ENCODE measurements at places on chromosomes 1 and 21.

- DNase-seq = no peak
Observed at GRCh38 chr1:71193153-71193552, 112.3 kb upstream of the ZRANB2 start.

- DNase-seq = no peak
Observed at GRCh38 chr21:33116676-33117075, 46.7 kb downstream of the OLIG1 start.

- no peak for DNase-seq
Observed at GRCh38 chr1:153417136-153417888, 992 bp downstream of the S100A7A start.

DNA sequence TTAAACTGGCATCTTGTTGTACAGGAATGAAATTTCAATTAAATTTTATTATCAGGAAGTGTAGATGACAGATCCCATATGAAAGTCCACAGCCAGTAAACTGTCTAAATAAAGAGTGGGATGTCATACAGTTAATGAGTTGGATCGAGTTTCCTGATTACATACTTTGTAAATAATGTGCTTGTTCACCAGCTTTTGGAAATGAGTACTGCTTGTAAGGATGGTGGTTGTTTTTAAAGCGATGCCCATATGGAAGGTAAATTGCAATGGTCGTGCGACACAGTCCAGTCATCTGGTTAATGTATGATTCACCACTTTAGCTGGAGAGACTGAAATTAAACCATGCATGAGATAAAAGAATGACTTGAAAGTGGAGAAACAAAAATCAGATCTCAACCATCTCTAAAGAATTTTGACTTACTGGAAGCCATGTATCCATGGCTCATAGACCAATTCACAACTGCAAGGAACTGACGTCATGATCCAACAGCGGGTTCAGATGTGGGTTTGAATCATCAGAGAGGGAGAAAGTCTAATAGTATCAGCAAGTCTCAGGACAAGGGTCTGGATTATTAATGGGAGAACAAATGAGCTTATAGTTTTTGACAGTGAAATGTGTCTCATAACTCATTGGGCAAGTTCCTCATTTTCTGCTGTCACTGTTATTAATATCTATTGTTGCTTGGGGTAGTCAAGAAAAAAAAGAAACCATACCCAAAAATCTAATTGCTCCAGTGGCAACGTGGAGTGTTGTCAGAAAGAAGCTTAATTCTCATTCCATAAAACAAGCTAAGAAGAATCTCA lies 49.0 kb downstream of the MAP10 start:
- peak; percentile 94 for DNase-seq

- DNase-seq = no peak
Observed at GRCh38 chr1:199550199-199551065, 477.1 kb upstream of the NR5A2 start.

- DNase-seq = no peak
Observed at GRCh38 chr1:185074307-185074706, 28.9 kb downstream of the RNF2 start.

DNA sequence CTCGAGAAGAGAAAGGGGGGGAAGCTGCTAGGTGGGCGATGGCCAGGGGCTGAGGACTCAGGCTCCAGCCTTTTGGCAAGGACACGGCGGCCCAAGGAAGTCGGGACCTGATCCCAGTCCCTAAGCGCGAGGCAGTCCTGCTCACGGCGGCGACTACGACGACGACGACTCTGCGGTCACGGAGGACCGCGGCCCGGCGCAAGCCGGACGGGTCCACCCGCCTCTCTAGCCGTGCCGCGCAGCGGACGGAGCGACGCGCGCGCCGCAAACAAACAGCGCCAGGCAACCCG lies 401 bp downstream of the WNT9A start:
- DNase-seq = no peak

DNA sequence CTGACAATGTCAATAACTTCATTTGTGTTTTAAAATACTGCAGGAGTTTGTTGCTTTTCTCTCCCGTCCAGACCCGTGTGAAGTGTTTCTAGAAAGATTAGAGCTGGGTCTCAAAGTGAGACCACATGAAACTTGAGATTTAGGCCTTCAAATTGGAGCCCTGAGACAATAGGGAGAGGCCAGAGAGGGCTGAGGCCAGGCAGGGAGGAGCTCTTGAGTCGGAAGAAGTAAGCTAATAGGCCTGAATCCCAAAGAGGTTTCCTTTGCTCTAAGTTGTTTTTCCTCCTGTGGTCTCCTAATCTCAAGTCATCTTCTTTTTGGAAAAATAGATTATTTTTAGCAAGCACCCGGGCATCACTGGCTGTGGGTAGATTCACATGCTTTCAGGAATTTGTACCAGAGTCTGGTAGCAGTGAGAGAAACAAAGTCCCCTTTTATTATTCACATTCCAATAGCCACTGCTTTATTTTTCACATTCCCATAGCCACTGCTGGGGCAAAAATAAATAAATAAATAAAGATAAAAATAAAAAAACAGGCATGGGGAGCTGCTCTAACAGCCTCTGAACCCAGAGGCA lies 25.6 kb downstream of the CD244 start:
- no peak for DNase-seq

- no peak for DNase-seq
Observed at GRCh38 chr21:42578761-42579415, 65.2 kb downstream of the SLC37A1 start.

- no peak for DNase-seq
Observed at GRCh38 chr1:5907386-5907785, 84.8 kb downstream of the NPHP4 start.

- DNase-seq = no peak
Observed at GRCh38 chr1:37474697-37475379, 458 bp downstream of the ZC3H12A start.

DNA sequence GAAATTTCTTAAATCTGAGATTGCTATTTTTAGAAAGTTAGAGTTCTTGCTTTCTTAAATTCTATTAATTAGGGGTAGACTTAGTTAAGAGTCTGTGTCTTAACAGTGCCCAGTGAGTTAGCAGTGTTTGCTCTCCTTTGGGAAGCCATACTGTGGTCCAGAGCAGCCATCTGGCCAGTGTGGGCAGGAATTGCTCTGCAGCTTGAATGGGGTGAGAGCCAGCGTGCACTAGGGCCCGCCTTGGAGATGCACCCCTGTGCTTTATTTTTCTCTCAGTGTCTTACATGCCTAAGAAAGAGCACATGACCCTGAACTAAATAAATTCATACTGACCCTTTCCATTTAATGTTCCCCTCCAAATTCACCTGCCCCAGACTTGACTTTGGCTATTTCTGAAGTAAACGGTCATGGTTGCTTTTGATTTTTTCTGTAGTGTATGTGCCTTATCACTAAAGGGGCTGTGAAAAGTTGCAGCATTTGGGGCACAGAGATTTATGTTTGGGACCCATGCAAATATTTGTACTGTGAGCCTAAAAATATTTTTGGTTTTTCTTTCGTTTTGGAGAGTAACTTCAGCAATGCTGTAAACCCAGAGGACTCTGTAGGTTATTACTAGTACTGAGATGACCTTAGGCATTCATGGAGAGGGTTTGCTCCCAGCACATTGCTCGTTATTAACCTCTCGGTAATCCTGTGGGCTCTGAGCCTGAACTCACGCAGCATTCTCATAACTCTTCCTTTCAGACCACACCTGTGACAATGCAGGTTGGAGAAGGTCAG lies 21.3 kb upstream of the KCNQ4 start:
- no peak for DNase-seq

DNA sequence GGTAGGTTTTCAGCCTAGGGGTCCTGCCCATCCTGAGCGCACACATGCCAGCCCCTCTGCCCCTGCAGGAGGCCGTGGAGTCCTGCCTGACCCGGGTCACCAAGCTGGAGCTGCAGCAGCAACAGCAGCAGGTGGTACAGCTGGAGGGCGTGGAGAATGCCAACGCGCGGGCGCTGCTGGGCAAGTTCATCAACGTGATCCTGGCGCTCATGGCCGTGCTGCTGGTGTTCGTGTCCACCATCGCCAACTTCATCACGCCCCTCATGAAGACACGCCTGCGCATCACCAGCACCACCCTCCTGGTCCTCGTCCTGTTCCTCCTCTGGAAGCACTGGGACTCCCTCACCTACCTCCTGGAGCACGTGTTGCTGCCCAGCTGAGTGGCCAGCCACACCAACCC lies 44.0 kb downstream of the TMCC2 start:
- DNase-seq = no peak

- peak; percentile 36 for DNase-seq
Observed at GRCh38 chr1:209861242-209861641, 33.5 kb downstream of the UTP25 start.

DNA sequence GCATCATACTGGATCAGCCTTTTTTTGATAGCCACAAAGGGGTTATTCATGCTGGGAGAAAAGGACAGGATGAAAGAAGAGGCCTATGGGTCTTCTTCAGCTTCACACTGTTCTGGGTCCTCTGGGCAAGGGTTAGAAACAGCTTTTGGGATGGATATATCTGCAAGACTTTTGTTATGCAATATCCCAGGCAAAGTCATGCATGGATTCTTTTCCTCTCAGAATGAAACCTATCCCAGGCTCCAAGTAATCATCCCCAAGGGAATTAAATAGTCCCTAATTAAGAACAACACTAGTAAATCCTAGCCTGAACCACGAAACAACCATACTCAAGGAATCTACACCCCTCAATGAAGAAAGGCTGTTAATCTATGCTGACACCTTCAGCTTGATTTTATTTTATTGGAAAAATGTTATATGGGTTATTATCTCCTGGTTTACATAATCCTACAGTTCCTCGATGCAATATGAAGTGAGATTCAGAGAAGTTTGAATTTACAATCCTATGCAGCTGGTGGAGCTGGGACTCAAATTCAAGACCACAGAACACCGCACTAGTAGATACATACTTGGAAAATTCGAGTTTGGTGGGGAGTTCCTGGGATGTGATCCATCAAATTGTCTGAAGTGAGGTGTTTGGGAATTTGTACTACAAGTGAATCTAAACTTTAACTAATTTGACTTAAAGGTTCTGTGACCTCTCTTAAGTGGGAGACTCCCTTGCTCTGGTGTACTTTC lies 338.6 kb downstream of the TBX15 start:
- DNase-seq = no peak

- peak; percentile 28 for DNase-seq
Observed at GRCh38 chr1:44500181-44501046, 95.4 kb downstream of the RNF220 start.

DNA sequence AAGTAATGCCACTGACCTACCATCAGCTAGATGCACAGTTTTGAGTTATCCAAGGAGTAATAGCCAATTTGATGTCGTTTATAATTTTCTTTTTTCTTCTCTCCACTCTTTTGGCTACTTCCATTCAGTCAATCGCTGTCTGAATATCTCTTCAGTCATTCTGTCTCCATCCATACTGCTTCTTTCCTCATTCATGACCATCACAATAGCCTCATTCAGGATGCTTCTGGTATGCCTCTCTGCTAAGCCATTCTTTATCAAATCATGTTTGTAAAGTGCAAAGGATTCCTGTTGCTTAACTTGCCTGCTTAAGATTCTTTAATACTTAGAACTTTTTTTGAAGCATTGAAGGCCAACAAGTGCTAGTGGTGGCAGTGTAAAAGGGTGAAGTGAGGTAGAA lies 20.2 kb downstream of the TYW3 start:
- no peak for DNase-seq

- no peak for DNase-seq
Observed at GRCh38 chr21:16870103-16870502, 642.7 kb upstream of the CXADR start.

DNA sequence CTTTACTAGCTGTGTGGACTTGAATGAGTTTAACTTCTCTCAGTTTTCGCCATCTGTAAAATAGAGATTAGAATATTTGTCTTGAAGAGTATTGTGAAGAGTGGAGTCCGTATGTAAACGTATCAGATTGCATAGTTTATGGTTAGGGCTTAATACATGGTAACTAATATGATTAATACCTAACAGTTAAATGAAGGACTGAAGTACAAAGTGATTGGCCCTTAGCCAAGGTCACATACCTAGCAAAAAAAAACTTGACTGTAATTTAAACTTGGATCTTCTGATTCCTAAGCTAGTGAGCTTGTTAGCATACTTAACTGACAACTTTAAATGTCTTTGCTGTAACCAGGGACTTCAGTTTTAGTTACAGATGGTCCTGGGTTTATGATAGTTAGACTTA lies 1.9 kb downstream of the GIPC2 start:
- DNase-seq = no peak

DNA sequence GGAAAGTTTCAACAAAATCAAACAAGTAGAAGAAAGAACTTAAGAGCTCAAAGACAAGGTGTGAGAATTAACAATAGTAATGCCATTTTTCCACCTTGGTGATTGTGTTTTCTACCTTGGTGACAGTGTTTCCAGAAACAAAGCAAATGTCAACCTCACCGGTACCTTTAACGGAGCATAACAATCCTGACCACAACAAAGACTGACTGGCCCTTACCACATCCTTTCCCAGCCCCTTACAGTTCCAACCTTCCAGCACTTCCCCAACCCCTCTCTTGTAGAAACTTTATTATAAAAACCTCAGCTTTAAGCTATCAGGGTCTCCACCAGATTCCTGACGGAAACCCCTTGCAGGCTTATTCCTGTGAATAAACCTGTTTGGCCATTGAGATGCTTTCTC lies 16.7 kb downstream of the STYXL2 start:
- no peak for DNase-seq

DNA sequence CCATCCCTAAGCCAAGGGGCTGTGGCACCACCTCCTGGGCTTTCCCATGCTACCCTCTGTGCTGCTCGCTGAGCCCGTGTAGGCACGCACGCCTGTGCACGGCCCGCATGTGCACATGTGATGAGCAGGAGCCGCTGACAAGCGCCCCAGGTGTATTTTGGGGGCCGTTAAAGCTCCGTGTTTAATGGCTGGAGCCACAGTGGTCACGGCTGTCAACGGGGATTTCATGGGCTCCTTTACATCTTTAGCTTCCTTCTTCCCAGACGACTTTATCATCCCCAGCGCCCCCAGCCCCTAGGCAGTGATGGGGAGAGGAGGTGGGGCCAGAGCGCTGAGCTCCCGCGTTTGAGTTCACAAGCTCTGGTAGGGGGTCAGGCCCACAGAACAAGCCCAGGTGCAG lies 11.7 kb upstream of the EPHA8 start:
- DNase-seq = no peak

- no peak for DNase-seq
Observed at GRCh38 chr1:226019572-226019971, 20.4 kb upstream of the SDE2 start.

- peak; percentile 97 for DNase-seq
Observed at GRCh38 chr21:37986751-37987399, 70.6 kb upstream of the KCNJ6 start.

GRCh38 chr1:24567792-24568388 lies 12.0 kb downstream of the NCMAP start:
- DNase-seq = no peak

GRCh38 chr1:111370871-111371270 lies 56.7 kb downstream of the OVGP1 start:
- no peak for DNase-seq

DNA sequence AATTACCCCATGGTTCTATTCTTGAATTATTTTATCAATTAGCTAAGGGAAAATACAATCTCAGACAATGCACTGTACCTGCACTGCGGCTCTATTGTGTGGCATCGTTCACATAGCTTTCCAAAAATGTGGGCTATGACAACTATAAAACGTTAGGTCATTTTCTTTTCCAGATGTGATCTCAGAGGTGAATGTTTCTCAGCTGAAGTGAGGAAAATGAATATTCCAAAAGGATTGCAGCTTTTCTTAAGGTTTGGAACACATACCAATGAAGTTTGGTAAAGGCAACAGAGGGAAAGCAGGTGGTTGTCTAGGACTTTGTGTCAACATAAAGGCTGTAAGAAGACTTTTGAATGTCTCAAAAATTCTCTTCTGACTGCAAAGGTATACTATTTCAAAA lies 105.5 kb downstream of the NRIP1 start:
- DNase-seq = no peak

Measured in NCI-H1694 (cell line).